Fibroblast of skin of back (primary cell): ENCODE measurements at places on chromosomes 11 and 22.
A peak's percentile ranks its signal among the peaks of the same experiment; 100 is the strongest.

- DNase-seq = no peak
Observed at GRCh38 chr22:31235081-31235480, 23.0 kb downstream of the LIMK2 start.

GRCh38 chr11:8608652-8609051 is 14.6 kb upstream of the STK33 start:
- peak; percentile 45 for DNase-seq

GRCh38 chr11:27115051-27115650 is 74.5 kb downstream of the BBOX1 start:
- no peak for DNase-seq

GRCh38 chr11:112539741-112540140 is 279.1 kb upstream of the PLET1 start:
- no peak for DNase-seq

- peak; percentile 52 for DNase-seq
Observed at GRCh38 chr11:73330569-73331093, 22.6 kb downstream of the ARHGEF17 start.

- peak; percentile 72 for DNase-seq
Observed at GRCh38 chr22:23218867-23219251, 38.5 kb downstream of the BCR start.

GRCh38 chr11:61707574-61707973 is 27.4 kb downstream of the DAGLA start:
- DNase-seq = no peak

- DNase-seq = no peak
Observed at GRCh38 chr22:31682751-31683150, 20.7 kb upstream of the PISD start.
